ENCODE measurements at places on chromosomes 6 and 20.

GRCh38 chr6:5517796-5518195 is 256.5 kb downstream of the FARS2 start:
- no peak for DNase-seq

GRCh38 chr6:166387642-166388289 is 5.0 kb upstream of the MPC1 start:
- no peak for DNase-seq

DNA sequence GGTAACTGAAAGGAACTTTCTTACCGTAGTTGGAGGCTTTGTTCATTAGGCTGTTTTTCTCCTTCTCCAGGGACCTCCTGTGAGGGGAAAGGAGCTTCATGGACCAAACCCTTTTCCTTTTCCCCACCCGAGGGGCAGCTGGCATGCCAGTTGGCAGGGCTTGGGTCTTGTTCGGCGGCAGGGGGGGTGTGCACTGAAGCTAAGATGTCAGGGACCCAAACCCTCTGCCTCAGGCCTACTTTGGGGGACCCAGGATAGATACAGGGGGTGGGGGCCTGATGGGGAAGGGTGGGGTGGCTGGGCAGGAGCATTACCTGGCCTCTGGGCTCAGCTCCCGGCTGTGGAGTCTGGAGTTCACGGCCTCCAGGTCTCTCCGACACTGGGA is 14.9 kb downstream of the CCDC167 start:
- DNase-seq, result no peak

DNA sequence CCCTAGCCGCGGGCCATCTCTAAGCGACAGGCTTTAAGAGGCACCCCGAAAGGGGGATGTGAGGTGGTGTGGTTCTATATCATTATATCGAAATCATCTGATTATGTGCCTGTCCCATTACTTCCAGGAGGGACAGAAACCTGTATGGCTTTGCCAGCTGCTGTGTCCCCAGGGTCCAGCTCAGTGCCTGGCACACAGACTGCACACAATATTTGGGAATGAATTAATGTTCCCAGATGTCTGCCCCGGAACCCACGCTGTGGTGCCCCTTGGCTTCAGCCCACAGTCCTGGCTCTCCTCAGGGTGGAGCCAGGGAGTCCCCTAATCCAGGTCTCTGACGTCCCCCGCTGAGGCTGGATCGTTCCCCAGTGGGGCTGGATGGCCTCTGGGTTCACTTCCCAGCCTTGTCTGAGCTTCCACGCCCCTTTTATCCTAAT is 8.9 kb upstream of the AHCY start:
- DNase-seq, result no peak

DNA sequence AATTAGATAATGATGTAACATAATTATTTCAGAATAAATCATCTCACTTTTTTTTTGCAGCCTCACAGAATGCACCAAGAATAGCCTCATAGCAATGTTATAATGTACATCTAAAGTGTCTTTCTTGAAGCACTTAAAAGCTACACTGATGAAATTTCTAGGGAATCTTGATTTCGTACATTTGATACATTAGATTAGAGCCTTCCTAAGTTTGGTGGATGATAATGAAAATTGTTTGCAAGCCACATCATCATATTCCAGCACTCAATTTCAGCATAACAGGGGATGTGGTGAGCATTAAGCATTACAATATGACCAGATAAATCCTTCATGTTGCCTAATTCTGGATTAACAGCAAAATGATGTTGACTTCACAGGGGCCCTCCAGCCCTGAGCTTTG is 9.7 kb upstream of the METTL24 start:
- no peak for DNase-seq

- DNase-seq, result no peak
Measured at GRCh38 chr20:61746781-61747180, 318.9 kb downstream of the TAF4 start.

DNA sequence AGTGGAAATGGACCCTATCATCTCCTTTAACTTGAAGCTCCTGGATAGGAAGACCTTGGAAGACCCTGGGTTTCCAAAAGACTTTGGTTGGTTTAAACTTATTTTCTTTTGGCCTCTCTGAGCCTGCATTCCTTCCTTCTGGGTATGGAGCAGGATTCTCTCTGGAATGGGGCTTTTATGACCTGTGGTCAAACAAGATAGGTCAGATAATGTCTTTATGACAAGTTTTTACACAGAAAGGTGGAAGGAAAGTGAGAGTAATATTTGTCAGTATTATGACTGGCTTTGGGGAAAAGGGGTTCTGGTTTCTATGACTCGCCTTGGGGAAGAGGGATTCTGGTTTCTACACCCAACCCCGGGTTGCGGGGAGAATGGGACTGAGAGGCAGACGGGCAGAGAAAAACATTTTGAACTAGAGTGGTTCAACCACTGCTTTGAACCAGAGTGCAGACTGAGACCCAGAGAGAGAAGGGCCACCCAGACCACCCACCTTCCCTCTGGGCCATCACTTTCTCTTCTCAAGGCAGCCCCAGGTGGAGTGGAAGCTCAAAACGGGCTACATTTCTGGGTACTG is 37.6 kb upstream of the KCNK5 start:
- no peak for DNase-seq

- DNase-seq, result no peak
Measured at GRCh38 chr20:39538317-39538716, 576.2 kb downstream of the DHX35 start.

GRCh38 chr6:129786548-129786947 is 74.6 kb downstream of the TMEM244 start:
- DNase-seq, result no peak

- no peak for DNase-seq
Measured at GRCh38 chr6:102670735-102671134, 1277.2 kb downstream of the GRIK2 start.

DNA sequence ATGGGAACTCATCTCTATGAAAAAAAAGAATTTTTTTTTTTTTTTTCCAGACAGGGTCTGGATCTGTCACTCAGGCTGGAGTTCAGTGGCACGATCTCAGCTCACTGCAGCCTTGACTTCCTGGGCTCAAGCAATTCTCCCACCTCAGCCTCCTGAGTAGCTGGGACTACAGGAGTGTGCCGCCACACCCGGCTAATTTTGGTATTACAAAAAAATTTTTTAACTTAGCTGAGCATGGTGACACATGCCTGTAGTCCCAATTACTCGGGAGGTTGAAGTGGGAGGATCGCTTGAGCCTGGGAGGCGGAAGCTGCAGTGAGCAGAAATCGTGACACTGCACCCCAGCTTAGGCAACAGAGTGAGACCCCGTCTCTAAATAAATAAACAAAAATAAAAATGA is 7.5 kb downstream of the DEF6 start:
- DNase-seq, result no peak

- DNase-seq, result no peak
Measured at GRCh38 chr6:22357724-22358189, 60.9 kb upstream of the PRL start.

DNA sequence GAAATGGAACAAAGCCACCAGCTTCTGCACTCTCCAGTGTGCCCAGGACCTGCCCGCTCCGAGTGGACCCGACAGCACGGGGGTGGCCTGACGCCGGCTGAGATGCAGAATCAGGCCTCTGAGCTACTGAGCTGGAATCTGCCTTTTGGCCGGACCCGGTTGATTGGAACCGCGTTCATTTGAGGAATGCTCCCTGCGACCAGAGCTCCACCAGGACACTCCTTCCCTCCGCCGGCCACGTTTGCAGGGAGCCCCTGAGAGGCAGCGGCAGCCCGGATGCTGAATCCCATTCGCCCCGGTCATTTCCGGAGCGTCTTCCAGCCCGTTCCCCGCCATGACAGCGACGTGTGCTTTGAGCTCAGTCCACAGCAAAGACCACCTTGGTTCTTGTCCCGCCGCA is 392.7 kb downstream of the THBS2 start:
- no peak for DNase-seq

- DNase-seq, result no peak
Measured at GRCh38 chr6:116456927-116457326, 4.2 kb upstream of the CALHM6 start.

DNA sequence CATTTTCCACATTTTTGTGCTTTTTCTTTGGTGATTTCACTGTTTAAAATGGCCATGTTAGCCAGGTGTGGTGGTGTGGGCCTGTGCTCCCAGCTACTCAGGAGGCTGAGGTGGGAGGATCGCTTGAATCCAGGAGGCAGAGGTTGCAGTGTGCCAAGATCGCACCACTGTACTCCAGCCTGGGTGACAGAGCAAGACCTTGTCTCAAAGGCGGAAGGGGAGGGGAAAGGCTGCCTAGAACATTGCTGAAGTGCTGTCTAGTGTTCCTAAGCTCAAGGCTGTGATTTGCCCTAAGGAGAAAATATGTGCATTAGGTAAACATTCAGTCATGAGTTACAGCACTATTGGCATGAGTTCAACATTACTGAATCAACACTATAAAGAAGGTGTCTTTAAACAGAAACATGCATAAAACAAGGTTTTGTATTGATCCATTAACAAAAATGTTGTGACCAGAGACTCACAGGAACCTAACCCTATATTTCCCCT is 14.0 kb downstream of the ZC2HC1B start:
- no peak for DNase-seq

GRCh38 chr6:40399888-40400457 is 187.2 kb downstream of the LRFN2 start:
- no peak for DNase-seq

- DNase-seq, result no peak
Measured at GRCh38 chr6:43989581-43990146, 137.6 kb downstream of the MRPL14 start.

GRCh38 chr6:169189182-169189581 is 64.5 kb downstream of the THBS2 start:
- DNase-seq, result no peak

GRCh38 chr20:64001607-64002011 is 20.7 kb downstream of the PRPF6 start:
- DNase-seq, result no peak

DNA sequence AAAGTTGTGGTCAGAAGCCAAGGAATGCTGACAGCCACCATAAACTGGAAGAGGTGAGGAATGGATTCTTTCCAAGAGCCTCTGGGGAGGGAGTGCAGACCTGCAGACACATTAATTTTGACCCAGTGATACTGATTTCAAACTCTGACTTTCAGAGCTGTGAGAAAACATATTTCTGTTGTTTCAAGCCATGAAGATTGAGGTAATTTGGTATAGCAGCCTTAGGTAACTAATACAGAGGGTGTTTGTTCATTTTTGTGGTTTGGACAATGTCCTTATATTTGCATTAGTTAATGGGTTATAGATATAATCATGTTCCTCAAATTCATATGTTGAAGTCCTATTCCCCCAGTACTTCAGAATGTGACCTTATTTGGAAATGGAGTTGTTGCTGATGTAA is 85.4 kb upstream of the GTSF1L start:
- no peak for DNase-seq

GRCh38 chr6:69116658-69117057 is 481.6 kb downstream of the ADGRB3 start:
- no peak for DNase-seq

- no peak for DNase-seq
Measured at GRCh38 chr20:49685809-49686208, 27.9 kb downstream of the B4GALT5 start.

Measured in T-helper 2 cell (primary cell).